ENCODE measurements at places on chromosomes 1 and 21.

DNA sequence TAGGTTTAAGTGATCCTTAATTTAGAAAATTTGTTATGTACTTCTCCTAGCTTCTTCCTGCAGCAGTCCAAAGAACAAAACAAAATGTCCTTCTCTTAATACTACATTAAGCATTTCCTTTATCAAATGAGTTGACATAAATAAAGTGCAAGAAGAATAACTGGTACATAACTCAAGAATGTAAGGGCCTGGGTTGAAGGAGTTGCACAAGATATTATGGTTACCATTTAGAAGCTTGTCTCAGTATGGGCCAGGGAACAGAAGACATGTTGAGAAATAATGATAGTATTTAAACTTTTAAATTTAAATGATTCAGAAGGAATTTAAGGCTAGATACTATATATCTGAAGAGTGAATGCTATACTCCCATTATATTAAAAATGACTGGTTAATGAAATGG is 23.5 kb downstream of the SUCO start:
- no peak for DNase-seq

DNA sequence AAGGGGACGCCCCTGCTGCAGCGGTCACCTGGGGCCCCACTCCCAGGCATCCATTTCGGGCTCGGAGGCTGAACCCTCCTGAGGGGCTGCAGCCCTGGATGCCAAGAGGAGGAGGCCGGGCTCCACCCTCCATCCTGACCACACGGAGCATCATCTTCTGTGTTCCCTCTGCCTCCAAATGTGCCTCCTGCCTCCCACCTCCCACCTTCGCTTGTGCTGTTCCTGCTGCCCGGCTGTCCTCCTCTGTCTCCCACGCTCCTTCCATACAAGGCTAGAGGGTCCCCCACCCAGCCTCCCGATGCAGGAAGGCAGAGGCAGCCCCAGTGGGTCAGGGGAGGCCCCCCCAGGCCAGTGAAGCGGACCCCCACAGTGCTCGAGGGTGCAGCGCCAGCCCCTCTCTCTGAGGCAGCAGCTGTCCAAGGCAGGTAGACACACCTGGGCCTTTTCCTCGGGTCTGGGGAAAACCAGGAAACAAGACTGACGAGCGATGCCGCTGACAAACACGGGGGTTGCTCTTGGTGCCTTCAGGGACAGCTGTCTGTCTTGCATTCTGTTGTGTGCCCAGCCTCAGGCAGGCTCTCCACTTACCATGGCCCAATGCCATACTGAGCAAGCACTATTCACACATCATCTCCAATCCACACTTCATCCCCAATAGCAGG is 16.8 kb upstream of the PLEKHG5 start:
- DNase-seq: peak; percentile 44

DNA sequence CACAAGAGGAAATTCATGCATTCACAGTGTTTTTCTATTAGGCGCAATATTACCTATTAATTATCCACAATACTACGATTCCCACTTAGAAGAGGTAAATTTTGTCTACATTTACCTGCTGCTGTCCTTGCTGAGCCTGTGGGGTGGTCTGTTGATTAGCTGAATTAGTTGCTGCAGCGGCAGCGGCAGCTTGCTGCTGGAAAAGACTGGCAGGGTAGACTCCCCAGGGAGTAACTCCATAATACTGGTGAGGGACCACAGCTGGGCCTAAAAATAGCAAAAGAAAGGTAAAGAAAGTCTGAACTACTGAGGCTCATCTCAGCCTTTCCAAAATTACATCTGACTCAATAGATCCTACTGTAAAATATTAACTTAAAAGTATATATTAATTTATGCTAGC is 66.0 kb upstream of the SDC3 start:
- no peak for DNase-seq

DNA sequence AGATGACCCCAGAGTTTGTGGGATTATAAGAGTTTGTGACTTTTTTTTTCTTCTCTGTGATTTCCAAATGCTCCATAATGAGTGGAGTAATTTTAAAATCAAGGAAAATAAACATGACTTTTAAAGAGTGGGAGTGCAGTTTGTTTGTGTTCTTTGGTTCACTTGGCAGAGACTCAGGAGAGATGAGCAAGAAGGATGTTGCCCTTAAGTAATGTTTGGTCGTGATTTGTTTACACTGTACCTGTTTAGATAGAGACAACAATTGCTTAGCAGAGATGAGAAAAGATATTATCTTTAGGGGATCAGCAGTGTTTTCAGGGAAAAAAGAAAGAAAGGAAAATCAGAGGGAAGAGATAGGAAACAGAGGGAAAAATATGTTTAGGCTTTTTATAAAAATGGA is 170.8 kb downstream of the ADSS2 start:
- no peak for DNase-seq

GRCh38 chr1:14773396-14774025 is 175.0 kb downstream of the KAZN start:
- DNase-seq: peak; percentile 9

DNA sequence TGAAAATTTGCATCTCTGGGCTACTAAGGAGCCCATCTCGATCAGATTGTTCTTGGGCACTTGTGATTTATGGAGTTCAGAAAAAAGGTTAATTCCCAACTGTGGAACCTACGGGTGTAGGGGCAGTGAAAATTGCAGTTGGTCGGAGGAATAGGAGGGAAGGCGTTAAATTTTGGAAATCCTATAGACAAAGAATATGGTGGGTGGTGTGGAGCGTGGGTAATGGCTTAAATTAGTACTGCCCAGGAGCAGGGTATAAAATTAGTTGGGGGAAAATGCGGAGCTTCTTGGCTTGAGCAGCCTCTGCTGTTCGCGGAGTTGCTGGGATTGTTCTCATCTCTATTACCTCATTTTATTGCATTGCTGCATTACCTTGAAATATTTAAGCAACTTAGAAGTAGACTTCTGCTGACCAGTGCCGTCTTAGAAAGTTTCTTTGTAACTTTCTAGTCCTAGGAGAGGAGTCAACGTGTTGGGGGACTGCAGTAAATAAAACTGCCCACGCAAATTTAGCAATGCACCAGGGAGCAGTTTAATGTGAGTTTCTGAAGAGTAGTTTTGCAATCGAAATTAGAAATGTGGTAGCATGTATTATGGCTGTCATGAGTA is 514 bp downstream of the S1PR1 start:
- peak; percentile 71 for DNase-seq

DNA sequence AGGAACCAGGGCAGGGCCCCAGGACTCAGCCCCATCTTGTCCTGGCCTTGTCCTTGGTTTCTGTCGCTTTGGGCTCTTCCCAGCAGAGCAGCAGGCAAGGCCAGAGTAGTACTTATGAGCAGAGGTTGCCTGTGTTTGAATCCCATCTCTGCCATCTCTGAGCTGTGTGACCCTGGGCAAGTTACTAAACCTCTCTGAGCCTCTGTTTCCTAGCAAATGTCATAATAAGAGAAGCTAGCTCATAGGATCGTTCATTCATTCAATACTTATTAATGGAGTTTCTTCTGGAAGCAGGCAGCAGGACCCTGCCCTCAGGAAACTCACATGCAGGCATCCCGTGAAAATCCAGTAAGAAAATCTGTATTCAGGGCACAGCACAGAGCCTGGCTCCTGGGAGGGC is 84.3 kb downstream of the FBXO2 start:
- DNase-seq: no peak

- no peak for DNase-seq
These were observed 19.3 kb downstream of the DOP1B start for GRCh38 chr21:36175771-36176565.

DNA sequence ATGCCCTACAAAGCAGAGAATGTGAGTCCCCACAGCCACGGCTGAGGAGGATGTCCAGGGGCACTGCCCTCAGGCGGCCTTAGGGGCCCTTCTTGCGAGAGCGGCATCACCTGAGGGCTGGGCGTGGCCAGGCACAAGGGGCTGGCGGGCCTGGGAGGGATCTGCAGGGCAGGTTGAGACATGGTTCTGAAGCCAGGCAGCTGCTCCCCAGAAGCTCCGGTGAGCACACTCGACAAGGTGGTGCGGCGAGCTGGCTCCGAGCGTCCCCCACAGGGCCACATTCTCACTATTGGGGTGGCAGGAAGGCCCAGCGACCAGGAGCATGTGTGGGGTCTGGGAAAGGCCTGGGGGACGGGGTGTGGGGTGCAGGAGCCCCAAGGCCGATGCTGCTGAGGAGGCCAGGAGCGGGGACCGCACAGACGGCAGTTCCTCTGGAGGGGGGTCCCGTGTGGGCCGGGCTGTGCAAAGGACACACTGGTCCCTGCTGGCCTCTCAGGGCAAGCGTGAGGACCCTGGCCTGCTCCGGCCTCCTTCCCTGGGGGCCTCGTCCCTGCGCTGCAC is 47.2 kb downstream of the MORN1 start:
- no peak for DNase-seq

DNA sequence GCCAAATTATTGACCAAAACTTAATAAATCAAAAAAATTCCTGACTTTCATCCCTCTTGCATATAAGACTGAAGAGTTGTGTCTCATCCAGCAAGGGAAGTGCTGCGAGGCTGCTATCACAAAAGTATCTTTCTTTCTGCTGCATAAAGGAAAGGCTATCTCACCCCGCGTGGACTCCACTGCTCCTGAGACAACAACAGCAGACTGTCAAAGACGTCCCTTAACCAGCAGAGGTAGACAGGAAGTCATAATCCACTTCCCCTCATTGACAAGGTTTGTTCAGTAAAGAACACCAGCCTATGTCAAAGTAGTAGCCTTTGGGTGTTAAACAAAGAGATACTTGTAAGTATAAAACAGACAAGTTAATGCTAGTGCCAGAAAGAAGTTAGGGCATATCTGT is 29.4 kb downstream of the VPS26C start:
- DNase-seq: no peak

DNA sequence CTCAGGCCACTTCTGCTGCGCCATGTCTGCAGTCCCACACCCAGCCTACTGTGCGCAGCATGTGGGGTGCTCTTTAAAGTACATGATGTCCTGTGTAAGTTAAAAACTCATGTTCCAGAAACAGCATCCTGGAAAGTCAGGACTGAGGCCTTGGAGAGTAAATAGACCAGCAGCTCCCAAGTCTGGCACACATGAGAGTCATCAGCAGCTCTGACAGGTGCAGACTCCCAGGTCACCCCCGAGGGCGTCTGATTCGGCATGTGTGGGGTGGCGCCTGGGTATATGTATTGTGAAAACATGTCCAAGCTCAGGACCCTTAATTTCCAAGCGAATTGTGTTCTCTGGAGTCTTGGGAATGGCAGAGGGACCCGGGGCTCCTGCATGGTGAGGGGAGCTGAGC is 120.1 kb upstream of the RUNX3 start:
- no peak for DNase-seq

DNA sequence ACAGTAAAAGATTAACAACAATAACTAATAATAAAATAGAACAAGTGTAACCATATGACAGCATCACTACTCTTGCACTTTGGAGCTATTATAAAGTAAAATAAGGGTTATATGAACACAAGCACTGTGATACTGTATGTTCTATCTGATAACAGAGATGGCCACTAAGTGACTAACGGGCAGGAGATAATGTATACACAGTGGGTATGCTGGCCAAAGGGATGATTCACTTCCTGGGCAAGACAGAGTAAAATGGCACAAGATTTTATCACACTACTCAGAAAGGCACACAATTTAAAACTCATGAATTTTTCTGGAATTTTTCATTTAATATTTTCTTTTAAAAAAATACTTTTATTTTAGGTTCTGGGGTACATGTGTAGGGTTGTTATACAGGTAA is 12.3 kb downstream of the SLC9C2 start:
- DNase-seq: peak; percentile 30

DNA sequence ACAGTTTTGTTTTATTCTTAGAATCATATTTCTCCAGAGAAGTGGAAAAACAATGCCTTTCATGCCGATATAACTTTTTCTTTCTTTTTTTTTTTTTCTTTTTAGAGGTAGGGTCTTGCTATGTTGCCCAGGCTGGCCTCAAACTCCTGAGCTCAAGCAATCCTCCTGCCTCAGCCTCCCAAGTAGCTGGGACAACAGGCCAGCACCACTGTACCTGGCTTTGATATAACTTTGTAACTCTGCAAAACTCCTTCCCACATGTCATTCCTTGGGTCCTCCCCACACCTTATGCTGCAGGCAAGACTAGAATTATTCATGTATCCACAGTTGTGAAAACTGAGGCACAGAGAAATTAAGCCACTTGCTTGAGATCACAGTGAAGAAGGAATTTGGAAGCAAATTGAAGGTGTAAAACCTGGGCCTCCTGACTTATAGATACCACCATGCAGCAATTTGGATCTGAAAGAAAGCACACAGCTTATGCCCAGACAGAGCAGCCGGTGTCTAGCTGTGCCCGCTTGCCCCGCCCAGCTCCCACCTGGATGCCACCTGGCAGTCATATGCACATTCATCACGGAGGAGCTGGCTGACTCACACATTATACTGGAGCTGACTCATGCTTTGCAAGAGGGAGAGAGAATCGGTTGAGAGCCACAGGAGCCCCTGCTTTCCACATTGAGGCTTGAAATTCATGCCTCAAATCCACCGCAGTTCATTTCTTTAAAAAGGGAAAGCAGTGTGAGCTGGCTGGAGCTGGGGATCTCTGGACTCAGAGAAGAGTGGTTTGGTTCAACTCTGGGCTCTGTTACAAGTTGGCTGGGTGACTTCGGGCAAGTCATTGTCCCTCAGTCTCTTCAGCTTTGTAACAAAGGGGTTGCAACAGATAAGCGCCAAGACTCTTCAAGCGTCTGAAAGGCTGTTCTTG is 8.3 kb upstream of the SLC2A1 start:
- peak; percentile 84 for DNase-seq

DNA sequence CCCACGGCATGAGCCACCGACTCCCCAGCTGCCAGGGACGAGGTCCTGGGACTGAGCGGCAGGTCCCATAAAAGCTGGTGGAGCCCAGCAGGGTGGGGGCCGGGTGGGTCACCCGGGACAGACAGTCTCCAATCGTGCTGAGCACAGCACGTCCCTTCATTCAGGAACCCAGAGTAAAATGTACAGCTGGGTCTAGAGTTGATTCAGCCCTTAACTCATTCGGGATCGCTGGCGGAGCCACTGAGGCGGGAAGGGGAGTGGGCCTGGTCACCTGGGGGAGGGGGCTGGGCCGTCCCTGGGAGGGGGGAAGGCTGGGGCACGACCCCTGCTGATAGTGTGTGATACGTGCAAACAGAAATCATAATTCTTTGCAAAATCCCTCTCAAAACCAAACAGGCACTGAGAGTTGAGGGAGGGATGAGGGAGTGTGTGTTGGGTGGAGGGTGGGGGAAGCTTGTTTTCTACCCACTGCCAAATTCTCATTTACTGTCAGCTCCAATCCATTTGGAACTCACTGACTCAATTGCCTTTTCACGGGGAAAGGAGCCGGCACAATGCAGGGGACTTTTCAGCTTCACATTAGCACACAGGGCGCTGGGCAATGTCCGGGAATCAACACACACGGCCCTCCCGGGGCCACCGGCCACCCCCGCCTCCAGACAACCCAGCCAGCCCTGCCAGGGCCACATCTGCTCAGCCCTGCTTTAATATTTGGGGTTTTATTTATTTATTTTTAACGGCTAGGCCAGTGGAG is 13.8 kb downstream of the CASZ1 start:
- no peak for DNase-seq
